ENCODE measurements at places on chromosomes 2 and 18.

GRCh38 chr2:22683914-22684313, 701.1 kb upstream of the KLHL29 start:
- DNase-seq = no peak

- DNase-seq = no peak
These were observed 222.6 kb upstream of the CHAC2 start for GRCh38 chr2:53544871-53545558.

- DNase-seq = peak; percentile 12
These were observed 46.5 kb downstream of the FARSB start for GRCh38 chr2:222609381-222609780.

DNA sequence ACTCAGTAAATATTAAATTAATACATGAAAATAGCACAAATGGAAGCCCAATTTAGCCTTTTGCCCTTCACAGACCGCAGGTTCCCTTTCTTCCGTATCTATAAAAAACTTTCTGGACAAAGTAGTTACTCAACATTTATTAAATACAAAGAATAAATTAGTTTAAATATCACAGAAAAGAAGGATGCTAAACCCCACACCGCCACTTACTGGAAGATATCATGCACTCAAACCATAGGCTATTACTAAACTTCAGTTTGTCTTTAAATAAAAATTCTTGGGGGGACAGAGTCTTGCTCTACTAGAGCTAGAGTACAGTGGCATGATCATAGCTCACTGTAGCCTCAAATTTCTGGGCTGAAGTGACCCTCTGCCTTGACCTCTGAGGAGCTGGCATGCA, 120.7 kb upstream of the FHL2 start:
- no peak for DNase-seq

DNA sequence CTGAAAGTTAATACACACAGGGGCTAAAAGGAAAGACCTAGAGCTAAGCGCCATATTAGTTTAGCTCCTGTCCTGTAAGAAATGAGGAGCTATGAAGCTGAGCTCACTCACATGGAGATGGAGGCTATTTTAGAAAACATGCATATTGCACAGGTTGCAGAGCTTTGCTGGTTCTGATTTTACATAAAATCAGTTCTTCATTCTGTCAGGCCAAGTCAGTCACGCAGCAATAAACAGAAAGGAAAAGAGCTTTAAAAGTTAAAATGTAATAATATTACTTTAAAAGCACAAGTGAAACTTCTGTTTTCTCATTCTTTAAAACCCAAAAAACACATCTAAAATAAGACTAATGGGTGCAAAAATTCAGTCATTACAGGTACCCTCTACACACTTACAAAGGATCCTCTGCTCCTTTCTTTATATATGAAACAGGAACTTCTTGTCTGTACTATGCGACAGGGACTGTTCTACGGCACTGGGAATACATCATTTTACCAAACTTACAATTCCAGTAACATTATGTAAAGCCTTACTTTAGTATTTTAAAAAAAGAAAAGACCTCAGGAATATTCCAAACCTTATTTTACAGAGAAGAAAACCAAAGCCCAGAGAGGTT, 113.8 kb downstream of the THADA start:
- no peak for DNase-seq

DNA sequence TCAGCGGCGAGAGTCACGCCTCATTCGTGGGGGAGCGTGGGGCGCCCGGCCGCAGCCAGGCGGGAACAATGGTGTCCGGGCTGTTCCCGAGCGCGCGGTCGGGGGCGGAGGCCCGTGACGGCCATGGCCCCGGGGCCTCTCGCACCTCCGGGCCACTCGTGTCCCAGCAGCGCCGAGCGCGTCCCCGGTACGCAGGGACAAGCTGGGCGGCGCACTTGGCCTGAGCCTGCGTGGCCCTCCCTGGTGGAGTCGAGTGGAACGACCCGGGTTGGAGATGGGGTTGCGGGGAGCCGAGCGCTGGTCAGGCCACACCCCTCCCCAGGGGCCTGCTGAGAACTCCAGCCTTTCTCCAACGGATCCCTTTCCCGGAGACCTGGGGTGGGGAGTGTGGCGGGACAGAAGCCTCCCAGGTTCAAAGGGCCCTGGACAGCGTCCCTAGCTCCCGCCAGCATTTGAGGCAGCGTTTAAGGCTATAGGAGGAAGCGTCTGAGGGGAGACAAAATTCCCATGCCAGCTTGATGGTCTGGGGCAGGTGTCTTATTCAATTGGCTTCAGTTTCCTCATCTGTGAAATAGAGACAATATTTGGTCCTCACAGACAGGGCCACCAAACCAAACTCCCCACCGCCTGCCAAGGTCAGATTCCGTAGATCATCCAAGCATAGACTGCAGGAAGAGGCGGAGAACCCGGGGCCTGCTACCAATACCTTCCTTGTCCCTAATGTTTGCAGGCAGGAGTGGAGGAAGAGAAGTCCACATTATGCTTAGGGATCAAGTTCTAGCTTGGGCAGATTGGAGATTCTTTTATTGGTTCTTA, 553 bp downstream of the CNDP2 start:
- DNase-seq = peak; percentile 50

GRCh38 chr2:105926960-105927678, 182.4 kb downstream of the NCK2 start:
- peak; percentile 47 for DNase-seq

- no peak for DNase-seq
These were observed 54.5 kb upstream of the TMEM163 start for GRCh38 chr2:134773335-134773734.

DNA sequence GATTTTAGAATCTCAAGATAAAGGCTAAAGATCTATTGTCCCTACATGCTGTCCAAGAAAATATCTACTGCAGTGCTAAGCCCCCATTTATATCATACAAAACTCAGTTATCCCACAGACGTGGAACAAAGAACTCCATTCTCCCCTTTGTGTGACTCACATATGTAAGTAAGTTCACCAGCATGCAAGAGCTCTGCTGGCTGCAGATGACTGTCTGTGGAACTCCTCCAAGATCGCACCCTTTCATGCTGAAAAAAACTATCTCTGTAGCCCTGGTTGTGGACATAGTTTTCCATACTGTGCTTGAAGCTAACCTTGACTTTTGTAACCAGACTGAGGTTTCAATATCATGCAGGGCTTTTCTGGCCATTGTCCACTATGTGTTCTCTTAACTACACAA, 207.1 kb downstream of the ZNF521 start:
- no peak for DNase-seq

DNA sequence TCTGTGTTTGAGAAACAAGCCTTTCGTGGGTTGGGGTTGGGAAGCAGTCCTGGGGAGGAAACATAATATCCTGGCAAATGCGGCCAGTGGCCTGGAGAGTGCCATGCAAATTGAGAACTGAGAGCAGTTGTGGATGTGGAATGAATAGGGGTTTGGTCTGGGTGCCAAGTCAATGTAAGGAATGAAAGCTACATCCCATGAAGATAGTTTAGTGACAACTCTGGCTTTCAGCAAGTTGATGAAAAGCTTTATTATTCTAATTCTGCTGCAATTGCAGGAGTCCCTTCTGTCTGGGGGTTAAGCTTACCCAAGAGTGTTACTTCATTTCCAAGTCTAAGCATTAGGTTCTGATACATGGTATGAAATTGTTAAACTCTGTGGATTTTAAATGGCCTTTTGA, 771.6 kb downstream of the DPP10 start:
- no peak for DNase-seq

- DNase-seq = no peak
These were observed 3.2 kb upstream of the GPR155 start for GRCh38 chr2:174490051-174490450.

GRCh38 chr2:41966431-41966893, 81.4 kb upstream of the PKDCC start:
- DNase-seq = peak; percentile 13

DNA sequence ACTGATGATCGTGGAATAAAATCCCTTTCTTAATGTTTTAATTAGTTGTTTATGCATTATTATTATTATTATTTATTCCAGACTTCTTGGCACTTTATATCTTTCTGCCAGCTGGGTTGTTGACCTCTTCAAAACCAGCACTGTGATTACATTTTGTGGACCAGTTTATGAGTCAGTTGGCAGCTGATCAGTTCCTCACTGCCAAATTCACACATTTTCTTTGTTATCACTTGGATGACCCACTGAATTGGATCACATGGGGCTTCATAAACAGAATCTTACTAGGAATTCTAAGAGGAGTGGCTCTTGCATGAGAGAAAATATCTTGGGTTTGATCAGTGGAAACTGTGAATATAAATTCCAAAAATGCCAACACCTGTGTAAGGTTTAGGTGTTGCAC, 321.8 kb upstream of the SPRED2 start:
- DNase-seq = no peak

GRCh38 chr18:77119851-77120491, 12.6 kb downstream of the MBP start:
- DNase-seq = no peak

GRCh38 chr2:236761358-236761757, 191.7 kb downstream of the ACKR3 start:
- DNase-seq = no peak

- DNase-seq = no peak
These were observed 831.7 kb upstream of the LRRTM1 start for GRCh38 chr2:81136296-81136695.

DNA sequence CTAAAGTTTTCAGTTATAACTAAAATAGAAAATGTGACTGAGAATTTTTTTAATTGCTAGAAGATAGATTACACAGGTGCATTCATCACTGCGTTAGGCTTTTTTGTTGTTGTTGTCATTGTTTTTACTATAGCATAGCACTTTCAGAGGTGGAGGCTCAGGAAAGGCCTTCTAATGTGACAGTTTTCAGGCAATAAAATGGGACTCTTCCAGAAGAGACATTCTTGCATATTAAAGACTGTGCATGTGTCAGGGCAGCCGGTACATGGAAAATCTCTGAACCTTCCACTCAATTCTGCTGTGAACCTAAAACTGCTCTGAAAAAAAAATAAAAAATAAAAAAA, 175.2 kb downstream of the METTL4 start:
- DNase-seq = no peak

DNA sequence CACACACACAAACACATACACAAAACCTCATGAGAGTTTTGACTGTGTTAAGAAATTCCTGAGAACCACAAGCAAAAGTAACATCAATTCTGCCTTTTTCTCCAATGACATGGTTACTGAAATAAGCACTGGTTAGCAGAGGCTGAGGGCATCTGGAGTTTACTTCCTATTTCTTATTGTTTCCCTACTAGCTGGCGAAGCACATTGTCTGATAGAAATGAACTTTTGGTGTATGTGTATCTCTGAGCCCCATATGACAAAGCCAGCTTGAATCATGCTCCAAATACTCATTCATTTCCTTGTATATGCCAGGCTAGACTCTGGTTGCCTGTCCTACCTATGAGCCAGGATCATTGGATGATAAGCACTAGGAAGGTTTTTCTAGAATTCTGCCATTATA, 203.1 kb downstream of the NCKAP5 start:
- no peak for DNase-seq

DNA sequence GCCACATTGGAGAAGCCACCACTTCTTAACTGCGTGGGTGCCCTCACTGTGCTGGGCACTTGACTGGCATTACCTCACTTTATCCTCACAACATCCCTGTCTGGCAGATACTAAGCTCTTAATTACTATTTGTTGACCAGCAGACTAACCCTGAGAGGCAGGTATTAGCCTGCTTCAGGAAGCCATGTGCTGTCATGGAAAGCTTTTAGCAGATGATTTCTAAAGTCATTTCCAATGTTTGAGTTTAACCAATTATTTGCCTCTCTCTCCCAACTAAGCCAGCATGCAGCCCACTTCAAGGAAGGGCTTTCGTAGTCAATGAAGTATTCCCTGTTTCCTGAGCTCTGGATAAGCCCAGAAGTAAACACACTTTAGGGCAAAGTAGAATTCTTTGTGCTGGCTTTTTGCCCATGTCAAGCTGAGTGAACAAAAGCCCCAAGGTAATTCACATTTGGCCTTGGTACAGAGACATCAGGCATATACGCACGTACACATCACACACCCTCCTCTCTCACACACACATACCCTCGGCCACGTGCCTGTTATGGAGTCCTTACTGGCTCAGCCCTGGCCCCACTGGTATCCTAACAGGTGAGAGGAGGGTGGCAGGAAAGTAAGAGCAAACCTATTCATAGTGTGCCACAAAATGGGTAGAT, 108.6 kb downstream of the C1D start:
- no peak for DNase-seq

GRCh38 chr2:83071914-83072313, 1387.2 kb downstream of the SUCLG1 start:
- no peak for DNase-seq

- no peak for DNase-seq
These were observed 120.9 kb upstream of the PKDCC start for GRCh38 chr2:41926614-41927580.

- no peak for DNase-seq
These were observed 184.6 kb downstream of the ST6GAL2 start for GRCh38 chr2:106701203-106702022.

DNA sequence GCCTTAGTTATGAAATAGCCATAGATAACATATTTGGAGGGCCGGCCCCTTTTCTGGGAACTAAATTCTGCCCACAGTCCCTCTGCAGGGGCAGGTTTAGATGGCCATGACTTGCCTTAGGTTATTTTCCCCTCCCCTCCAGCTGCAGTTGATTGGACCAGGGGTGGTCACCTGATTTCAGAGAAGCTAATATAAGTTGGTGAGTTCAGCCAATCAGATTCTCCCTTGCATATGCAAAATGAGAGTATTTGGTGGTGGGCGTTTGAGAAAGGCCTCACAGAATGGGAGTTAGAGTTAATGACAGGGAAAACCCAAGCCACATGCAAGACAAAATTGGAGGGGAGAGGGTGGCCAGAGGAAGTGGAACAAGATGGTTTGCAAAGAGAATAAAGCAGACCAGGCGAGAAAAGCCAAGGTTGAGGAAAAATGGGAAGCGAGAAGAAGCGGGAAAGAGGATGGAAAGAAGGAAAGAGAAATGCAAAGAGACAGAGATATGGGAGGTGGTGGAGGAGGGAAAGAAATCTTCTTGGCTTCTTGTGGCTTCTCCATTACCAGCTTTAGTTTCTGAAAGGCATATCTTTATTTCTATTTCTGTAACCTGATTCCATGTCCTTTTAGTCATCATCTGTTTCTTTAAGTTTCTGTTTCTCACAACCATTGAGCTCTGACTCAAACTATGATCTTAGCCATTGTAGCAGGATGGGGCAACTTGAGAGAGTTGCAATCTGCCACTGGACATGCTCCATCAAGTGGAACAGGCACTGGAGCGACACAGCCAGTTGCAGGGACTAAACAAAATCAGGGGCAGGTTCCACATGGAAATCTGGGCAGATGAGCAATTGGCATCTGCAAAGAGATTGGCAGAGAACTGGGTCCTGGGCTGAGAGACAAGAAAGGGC, 108.1 kb upstream of the SIX3 start:
- DNase-seq = no peak

- DNase-seq = no peak
These were observed 49.6 kb upstream of the BZW1 start for GRCh38 chr2:200762127-200762526.

DNA sequence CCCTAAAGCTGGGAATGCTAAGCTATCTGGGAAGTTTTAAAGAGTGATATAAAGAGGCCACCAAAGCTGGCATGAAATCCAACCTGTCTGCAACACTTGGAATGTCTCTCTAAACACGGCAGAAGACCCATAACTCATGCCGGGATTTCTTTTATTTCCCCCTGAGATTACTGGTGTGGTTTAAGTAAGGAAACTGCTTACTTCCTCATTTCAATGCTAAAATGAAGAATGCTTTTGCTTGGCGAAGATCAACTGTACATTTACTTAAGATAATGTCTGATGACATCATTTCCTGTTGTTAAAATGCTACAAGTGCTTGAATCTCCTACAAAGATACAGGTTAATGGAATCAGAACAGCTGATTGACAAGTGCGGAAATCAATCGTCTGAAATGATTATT, 353.8 kb upstream of the SALL3 start:
- DNase-seq = peak; percentile 57
